ENCODE measurements at places on chromosomes 1 and 21. TPM values are rescaled to one million over a fixed set of nuclear protein-coding genes. Genes with fewer than 3 reads are reported as not detected.

- no peaks in the 10 kb centered on the region for H3K4me1 ChIP-seq
- H3K27ac ChIP-seq, result no peak overlapping the region
- no peaks in the 10 kb centered on the region for H3K36me3 ChIP-seq
- peaks cover 18% of the 10 kb centered on the region for H3K27me3 ChIP-seq
- no peak for DNase-seq
Observed at GRCh38 chr1:236692128-236692527, 5.8 kb downstream of the ACTN2 start.

GRCh38 chr1:184113251-184113650, 61.7 kb downstream of the TSEN15 start:
- H3K27ac ChIP-seq, result no peak overlapping the region
- no peak overlapping the region for H3K4me3 ChIP-seq
- no peaks in the 10 kb centered on the region for H3K4me1 ChIP-seq
- no peak for DNase-seq
- no peaks in the 10 kb centered on the region for H3K27me3 ChIP-seq
- H3K36me3 ChIP-seq, result no peaks in the 10 kb centered on the region

DNA sequence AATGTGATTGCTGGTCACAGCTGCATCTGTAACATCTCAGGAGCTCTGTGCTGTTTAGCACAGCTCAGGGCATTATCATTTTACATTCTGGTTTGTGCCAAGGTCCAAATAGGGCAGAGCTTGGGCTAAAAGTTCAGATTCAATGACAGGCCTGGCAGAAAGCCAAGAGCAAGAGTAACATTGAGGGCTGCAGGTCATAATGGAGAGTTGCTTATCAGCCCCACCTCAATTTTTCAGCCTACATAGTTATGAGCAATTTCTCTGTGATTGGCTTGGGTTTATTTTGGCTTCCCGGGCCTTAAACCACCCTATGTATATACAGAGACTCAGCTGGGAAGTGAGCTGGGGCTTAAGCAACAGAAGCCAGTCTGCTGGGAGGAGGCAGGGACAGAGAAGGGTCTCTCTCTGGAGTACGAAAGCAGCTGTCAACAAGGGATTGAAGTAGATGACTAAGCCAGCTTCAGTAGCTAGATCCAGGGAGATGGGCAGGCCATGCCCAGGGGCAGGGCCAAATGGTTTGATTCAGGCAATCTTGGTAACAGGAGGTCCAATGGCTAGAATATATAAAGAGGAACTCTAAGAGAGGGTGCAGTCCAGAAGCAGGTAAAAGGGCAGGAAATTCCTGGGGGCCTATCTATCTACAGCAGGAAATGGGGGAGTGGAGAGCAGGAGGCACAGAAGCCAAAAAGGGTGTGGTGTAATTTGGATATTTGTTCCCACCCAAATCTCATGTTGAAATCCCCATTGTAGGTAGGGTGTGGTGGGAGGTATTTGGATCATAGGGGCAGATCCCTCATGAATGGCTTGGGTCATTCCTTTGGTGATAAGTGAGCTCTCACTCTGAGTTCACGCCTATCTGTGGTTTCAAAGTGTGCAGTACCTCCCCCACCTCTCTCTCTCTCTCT, 49.0 kb downstream of the BRINP2 start:
- no peak overlapping the region for H3K27ac ChIP-seq
- no peaks in the 10 kb centered on the region for H3K27me3 ChIP-seq
- H3K4me1 ChIP-seq, result peaks cover 4% of the 10 kb centered on the region
- H3K4me3 ChIP-seq, result no peak overlapping the region
- DNase-seq, result peak; percentile 54
- no peaks in the 10 kb centered on the region for H3K36me3 ChIP-seq

DNA sequence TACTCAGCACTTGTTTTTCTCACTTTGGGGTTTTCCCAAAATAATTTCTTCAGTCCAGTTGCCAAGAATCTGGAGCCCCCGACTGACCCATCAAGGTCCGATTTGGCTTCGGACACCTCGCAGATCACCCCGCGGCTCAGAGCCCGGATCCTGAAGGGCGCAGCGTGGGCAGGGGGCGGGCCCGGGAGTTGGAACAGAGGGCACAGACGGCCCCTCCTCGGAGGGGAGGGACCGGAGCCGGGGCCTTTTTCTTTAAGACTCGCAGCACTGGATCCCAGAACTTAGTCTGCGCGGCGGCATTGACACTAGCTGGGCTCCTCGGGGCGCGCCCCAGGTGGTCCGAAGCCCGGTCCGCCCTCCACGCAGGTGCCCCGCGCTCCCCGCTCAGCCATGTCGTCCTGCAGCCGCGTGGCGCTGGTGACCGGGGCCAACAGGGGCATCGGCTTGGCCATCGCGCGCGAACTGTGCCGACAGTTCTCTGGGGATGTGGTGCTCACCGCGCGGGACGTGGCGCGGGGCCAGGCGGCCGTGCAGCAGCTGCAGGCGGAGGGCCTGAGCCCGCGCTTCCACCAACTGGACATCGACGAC, at the start of gene CBR3:
Gene CBR3, plus strand, starts transcription at position 277 of the 588 bp plus-strand sequence. Its CDS starts 114 bp downstream, at position 391.
- peaks cover 32% of the 10 kb centered on the region for H3K27me3 ChIP-seq
- H3K4me1 ChIP-seq, result peaks cover 13% of the 10 kb centered on the region
- peak within 1 kb of the TSS; percentile 7 for H3K27ac ChIP-seq
- no peaks in the 10 kb centered on the region for H3K36me3 ChIP-seq
- DNase-seq, result peak; percentile 32

DNA sequence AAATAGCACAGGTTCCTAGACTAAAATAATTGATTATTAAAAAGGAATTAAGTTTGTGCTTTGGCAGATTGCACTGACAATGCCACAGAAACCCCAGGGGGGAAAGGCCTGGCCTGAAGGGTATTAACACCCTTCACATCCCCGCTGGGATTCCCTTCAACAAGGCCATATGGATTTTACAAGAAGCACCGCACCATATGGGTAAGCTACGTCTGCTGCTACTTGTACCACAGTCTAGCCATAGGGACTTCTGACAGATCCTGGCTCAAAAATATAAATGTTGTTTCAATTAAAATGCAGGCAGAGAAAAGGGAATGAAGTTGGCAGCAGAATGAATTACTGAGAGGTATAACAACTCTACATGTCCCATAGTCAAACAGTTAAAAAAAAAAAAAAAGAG, 101.0 kb downstream of the DENND1B start:
- no peaks in the 10 kb centered on the region for H3K27me3 ChIP-seq
- no peak overlapping the region for H3K27ac ChIP-seq
- H3K4me1 ChIP-seq, result no peaks in the 10 kb centered on the region
- no peaks in the 10 kb centered on the region for H3K36me3 ChIP-seq

DNA sequence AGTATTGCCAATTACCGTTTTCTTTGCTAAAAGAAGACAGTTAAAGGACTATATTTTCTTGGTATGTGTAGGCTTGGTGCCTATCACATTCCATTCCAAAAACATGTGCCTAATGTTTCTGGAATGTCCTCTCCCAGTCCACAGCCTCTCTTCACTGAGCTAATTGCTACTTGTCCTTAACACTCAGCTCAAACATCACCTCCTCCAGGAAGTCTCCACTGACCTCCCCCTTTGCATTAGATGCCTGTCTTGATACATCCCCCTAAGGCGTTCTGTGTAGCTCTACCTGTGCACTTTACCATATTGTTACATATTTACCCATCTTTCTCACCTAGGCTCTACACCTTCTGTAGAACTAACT, 195.6 kb upstream of the CAMK1G start:
- no peak overlapping the region for H3K4me3 ChIP-seq
- H3K27me3 ChIP-seq, result no peaks in the 10 kb centered on the region
- H3K4me1 ChIP-seq, result peaks cover 13% of the 10 kb centered on the region

DNA sequence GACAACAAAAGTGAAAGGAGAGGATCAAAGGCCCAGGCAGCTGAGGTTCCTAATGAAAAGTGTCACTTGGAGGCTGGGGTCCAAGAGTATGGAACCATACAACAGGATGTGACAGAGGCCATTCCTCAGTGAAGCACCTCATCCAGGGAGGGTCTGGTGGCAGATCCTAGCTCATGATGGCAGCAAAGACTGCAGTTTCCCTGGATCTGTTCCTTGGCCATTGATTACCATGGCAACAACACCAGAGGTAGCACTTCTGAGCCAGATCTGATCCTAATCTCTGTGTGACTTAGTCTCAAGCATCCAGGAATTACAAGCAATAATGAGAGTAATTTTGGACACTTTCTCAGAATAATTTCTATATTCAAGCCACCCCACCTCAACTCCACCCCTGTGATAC, 12.9 kb downstream of the FAM177B start:
- H3K4me3 ChIP-seq, result no peak overlapping the region
- no peaks in the 10 kb centered on the region for H3K36me3 ChIP-seq
- DNase-seq, result no peak
- H3K27me3 ChIP-seq, result no peaks in the 10 kb centered on the region

GRCh38 chr21:34022627-34023335, 50.6 kb upstream of the MRPS6 start:
- peaks cover 19% of the 10 kb centered on the region for H3K4me1 ChIP-seq
- H3K36me3 ChIP-seq, result no peaks in the 10 kb centered on the region
- H3K27ac ChIP-seq, result peak overlapping the region; percentile 50
- no peak overlapping the region for H3K4me3 ChIP-seq
- no peak for DNase-seq

DNA sequence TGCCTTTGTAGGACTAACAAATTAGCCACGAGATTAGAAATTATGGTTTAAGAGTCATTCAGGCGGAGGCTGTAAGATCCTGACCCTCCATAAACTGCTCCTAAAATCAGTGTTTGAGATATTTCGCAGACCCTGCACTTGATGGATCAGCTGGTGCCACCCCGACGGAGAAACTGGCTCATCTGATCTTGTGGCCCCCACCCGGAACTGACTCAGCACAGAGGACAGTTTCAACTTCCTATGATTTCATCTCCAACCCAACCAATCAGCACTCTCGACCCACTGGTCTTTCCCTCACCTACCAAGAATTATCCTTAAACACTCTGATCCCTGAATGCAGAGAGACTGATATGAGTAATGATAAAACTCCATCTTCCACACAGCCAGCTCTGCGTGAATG, 3.7 kb upstream of the JAM2 start:
- H3K27ac ChIP-seq, result no peak overlapping the region
- H3K36me3 ChIP-seq, result no peaks in the 10 kb centered on the region
- H3K4me3 ChIP-seq, result no peak overlapping the region
- DNase-seq, result no peak
- peaks cover 26% of the 10 kb centered on the region for H3K27me3 ChIP-seq

- no peak overlapping the region for H3K4me3 ChIP-seq
- no peaks in the 10 kb centered on the region for H3K36me3 ChIP-seq
- H3K27me3 ChIP-seq, result no peaks in the 10 kb centered on the region
- H3K27ac ChIP-seq, result no peak overlapping the region
- no peak for DNase-seq
- no peaks in the 10 kb centered on the region for H3K4me1 ChIP-seq
Observed at GRCh38 chr1:9827558-9828185, 3.9 kb upstream of the CLSTN1 start.

- H3K4me1 ChIP-seq, result peaks cover 6% of the 10 kb centered on the region
- no peaks in the 10 kb centered on the region for H3K36me3 ChIP-seq
- H3K27me3 ChIP-seq, result peaks cover 68% of the 10 kb centered on the region
Observed at GRCh38 chr1:9201401-9202239, 33.0 kb upstream of the H6PD start.

GRCh38 chr1:158112994-158113758, 67.5 kb upstream of the CD1D start:
- peak overlapping the region; percentile 83 for H3K4me3 ChIP-seq
- peak; percentile 84 for DNase-seq
- peaks cover 6% of the 10 kb centered on the region for H3K27me3 ChIP-seq

DNA sequence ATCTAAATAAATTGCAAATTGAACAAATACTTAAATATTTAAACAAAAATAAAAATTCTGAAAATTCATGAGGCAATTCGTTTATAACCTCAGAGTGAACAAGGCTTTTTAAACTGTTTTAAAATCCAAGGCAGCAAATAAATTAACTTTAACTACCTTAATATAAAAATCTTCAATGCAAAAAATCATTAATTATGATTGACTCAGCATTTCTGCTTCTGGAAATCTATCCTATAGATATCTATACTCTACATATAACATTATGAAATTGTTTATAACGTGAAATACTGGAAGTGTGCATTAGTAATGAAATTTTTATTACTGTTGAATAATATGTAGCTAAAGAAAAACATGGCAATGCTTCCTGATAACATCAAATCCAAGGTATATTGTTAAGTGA, 92.4 kb downstream of the ADAMTS1 start:
- no peaks in the 10 kb centered on the region for H3K27me3 ChIP-seq
- DNase-seq, result no peak
- H3K4me1 ChIP-seq, result no peaks in the 10 kb centered on the region
- no peaks in the 10 kb centered on the region for H3K36me3 ChIP-seq
- H3K27ac ChIP-seq, result no peak overlapping the region

DNA sequence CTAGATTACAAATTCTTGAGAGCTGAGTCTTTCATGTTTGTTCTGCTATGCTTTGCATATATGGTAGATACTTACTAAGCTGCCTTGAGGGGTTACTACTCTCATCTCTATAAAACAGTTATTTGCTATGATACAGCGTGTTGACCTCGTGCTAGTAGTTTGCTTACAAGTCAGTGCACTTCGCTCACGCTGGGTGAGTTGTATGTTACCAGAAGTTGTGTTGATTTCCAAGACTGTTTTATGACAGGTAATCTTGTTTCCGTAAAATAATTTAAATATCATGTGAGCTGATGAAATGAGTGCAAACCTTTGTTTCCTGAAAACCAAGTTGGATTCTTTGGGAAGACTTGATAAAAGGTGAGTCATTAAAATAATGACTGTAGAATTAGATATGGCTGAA, 7.3 kb downstream of the MRPS6 start:
- no peak for DNase-seq
- peaks cover 35% of the 10 kb centered on the region for H3K4me1 ChIP-seq
- no peaks in the 10 kb centered on the region for H3K27me3 ChIP-seq
- no peak overlapping the region for H3K4me3 ChIP-seq
- H3K27ac ChIP-seq, result no peak overlapping the region

DNA sequence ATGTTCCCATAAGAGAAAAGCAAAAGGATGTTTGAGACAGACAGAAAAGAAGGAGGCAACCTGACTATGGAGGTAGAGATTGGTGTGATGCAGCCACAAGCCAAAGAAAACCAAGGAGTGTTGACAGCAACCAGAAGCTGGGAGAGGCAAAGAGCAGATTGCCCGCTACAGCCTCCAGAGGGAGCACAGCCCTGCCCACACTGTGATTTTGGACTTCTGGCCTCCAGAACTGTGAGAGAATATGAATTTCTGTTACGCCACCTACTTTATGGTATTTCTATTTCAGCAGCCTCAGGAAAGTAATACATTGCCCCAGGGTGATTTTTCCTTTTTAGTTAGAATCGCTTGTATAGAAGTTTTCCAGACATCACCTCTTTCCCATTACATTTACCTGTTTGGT, 28.4 kb downstream of the SLAMF6 start:
- H3K36me3 ChIP-seq, result no peaks in the 10 kb centered on the region
- no peaks in the 10 kb centered on the region for H3K4me1 ChIP-seq
- H3K27me3 ChIP-seq, result no peaks in the 10 kb centered on the region
- H3K27ac ChIP-seq, result no peak overlapping the region

DNA sequence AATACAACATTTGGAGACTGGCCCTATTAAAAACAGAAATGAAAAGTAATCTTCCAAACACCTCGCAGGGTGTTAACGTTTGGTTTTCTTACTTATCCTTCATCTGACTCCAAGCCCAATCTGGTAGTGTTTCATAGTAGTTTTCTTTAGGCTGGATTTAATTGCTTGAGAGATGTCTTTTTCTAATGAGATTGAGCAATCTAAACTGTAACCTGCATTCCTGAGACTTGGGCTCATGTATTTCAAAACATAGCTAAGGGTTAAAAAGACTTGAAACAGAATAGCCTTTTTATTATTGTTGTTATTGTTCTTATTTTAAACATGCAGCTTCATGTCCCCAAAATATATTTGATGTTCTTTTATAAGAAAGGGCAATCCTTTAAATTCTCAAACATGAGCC, 278.9 kb downstream of the TGFB2 start:
- DNase-seq, result no peak
- H3K27ac ChIP-seq, result no peak overlapping the region
- H3K4me3 ChIP-seq, result no peak overlapping the region
- no peaks in the 10 kb centered on the region for H3K27me3 ChIP-seq
- no peaks in the 10 kb centered on the region for H3K36me3 ChIP-seq

The PIGP gene
- 48.7 TPM for polyA plus RNA-seq

The CHAF1B gene
- 2.0 TPM for polyA plus RNA-seq

The NUAK2 gene
- 20.7 TPM for polyA plus RNA-seq

The SERPINC1 gene
- 53.5 TPM for polyA plus RNA-seq

The COL24A1 gene
- 3.2 TPM for polyA plus RNA-seq

The FLG2 gene
- polyA plus RNA-seq, result not detected

Data from hepatocyte (in vitro differentiated cells).